ENCODE measurements at places on chromosomes 1 and 21.

DNA sequence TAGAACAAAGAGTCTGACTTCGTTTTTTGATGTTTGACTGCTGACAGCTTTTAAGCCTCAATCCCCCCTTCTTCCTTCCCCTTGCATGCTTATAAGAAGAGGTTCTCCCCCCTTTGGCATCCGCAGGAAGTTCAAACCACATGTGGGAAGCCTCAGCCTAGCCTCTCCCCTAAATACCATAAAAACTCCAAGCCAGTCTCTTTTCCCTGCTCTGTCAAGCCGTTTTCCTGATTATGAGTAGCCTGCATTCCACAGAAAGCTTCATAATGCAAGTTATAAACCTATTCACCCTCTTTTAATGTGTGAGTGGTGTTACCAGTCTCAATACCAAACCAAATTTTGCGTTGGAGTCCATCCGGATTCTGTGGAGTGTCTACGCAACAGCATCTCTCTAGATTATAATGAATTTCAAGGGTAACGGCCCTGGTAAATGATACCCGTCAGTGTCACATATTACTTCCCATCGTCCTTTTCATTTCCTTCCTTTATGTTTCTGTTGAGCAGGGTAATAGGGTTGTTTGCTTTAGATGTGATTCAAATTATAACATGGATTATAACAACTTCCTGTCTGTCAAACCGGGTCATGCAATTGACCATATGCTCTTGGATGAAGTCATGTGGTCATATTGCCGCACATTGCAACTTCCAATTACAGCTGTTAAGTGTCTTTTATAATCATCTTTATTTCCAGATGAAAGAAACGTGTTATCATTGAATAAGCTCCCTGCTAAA is 717.5 kb downstream of the RWDD3 start:
- no peak for DNase-seq

DNA sequence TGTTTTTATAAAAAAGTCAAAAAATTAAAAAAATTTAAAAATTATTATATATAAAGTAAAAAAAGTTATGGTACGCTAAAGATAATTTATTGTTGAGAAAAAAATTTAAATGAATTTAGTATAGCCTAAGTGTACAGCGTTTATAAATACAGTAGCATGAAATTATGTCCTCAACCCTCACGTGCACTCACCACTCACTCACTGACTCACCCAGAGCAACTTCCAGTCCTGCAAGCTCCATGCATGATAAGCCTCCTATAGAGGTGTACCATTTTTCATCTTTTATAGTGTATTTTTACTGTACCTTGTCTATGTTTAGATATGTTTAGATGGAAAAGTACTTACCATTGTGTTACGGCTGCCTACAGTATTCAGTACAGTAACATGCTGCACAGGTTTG is 5.1 kb downstream of the DISC1 start:
- DNase-seq = no peak

DNA sequence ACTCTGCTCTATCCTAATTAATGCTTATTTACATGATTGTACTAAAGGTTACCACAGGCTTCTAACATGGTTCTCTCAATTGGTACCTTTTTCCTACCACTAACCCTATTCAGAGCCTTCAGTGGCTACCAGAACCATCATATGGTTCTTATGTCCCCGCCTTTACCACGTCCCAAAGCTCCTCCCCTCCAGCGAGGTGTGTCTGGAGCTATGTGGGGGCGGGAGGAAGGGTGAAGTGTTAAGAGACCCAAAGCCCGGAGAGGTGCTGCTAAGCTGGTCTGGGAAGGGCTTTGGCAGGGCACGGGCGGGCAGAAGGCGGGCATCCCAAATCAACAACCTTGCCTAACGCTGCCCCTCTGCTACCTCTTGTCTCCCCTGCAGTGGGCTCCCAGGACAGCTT is 10.0 kb downstream of the SPATA46 start:
- no peak for DNase-seq

- no peak for DNase-seq
Observed at GRCh38 chr1:218302155-218302554, 17.1 kb downstream of the RRP15 start.

DNA sequence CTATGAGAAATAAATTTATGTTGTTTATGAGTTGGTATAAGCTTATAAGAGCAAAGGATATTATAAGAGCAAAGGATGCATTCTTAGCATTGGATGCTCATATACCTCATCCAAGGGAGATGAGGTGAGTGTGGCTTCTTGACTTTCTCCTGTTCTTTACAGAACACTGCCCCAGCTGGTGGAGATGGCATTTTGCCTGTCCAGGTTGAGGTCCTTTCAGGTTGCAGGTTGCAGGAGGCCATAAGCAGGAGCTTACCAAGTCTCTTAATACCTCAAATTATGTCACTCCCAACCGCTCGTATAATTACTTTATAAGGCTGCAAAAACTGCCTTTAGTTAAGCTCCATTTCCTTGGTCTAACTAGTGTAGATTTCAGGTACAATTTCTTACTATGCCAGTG is 66.7 kb downstream of the RPE65 start:
- DNase-seq = no peak

DNA sequence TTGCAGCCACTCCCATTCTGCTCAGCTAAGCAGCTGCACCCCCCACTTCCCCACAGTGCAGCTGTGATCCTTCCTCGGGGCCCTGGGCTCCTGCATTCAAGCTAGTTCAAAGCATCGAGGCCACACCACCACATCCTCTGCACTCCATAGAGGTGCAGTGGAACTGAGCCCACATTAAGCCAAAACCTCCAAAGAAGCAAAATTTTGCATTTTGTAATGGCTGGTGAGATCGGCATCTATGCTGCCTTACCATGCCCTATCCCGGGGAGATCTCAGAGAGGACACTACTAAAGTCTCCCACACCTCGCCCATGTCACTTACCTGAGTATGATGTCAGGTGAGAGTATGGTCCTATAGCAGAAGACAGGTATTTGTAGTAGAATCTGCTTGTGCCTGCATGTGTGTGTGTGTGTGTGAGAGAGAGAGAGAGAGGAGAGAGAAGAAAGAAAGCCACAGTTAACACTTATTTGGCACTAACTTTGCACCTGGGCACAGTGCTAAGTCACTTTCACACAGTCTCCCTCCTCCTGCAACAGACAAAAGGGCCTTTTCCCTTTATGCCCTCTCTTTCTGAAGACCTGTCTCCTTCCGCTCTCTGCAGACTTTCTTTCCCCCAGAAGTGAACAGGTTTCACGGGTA is 89.8 kb downstream of the KIF14 start:
- no peak for DNase-seq

GRCh38 chr1:201508809-201509208 is 1.9 kb upstream of the CSRP1 start:
- DNase-seq = peak; percentile 43

- DNase-seq = no peak
Observed at GRCh38 chr1:18343581-18343980, 137.1 kb upstream of the KLHDC7A start.
